Stimulated activated CD8-positive, alpha-beta memory T cell treated with anti-CD3 and anti-CD28 coated beads, Interleukin-15, amount 100 ng/mL, for 1 hour (primary cell): ENCODE measurements at places on chromosomes 3 and 15.

DNA sequence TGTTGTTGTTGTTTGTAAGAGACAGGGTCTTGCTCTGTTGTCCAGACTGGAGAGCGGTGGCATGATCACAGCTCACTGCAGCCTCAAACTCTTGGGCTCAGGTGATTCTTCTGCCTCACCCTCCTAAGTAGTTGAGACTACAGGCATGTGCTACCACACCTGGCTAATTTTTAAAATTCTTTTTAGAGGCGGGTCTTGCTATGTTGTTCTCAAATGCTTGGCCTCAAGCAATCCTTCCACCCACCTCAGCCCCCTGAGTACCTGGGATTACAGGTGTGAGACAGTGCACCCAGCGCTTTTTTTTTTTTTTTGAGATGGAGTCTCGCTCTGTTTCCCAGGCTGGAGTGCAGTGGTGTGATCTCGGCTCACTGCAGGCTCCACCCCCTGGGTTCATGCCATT lies 46.7 kb downstream of the TMOD3 start:
- DNase-seq = no peak

- DNase-seq = no peak
These were observed 132.3 kb downstream of the CHCHD6 start for GRCh38 chr3:126836220-126836860.

DNA sequence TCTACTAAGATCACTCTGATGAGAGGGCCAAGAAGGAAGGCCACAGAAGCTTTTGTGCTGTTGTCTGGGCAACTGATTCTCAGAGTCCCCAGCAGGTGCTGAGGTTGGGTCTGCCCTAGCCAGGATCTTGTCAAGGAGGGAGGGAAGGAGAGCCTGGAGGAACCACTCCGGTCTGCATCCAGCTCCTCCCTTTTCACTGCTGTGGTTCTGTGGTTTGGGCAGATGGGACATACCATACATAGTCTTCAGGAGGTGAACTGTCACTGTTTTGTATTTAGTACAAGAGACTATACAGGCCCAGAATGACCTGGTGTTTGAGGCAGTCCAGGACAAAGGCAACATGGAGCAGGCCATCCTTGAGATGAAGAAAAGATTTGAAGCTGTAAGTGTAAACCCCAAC lies 21.9 kb downstream of the C3orf62 start:
- no peak for DNase-seq

GRCh38 chr3:127371334-127371733 lies 83.5 kb upstream of the PRR20G start:
- DNase-seq = no peak

DNA sequence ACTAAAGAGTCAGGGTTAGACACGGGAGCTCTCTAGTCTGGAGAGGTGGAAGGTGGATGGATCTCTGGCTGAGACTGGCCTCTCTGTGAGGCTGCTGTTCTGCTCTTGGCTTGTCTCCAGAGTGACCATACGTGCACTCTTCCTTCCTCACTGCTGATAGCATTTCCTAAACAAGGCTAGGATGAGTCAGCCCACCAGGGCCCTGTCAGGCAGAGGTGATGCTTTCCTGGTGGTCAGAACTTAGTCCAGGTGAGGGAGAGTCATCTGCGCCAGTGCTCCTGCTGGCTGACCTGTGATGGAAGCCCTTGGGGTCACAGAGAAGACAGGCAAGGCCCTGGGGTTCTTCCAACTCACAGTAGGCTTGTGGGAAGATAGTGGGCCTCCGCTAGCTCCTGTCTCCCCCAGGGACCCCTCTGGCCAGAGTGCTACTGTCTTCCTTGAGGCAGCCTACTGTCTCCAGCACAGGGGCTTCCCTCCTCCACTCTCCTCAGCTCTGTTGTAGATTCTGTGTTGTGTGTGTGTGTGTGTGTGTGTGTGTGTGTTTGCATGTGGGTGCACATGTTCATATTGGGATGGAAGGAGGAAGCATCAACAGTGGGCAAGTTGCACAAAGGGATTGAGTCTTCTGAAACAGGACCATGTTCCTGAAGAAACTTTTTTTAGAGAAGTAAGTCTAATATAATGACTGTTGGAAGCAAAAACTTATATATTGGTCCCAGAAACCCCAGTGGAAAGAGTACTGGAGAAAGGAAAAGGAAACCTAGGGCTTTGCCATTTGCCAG lies 16.5 kb downstream of the ALPK3 start:
- DNase-seq = no peak

DNA sequence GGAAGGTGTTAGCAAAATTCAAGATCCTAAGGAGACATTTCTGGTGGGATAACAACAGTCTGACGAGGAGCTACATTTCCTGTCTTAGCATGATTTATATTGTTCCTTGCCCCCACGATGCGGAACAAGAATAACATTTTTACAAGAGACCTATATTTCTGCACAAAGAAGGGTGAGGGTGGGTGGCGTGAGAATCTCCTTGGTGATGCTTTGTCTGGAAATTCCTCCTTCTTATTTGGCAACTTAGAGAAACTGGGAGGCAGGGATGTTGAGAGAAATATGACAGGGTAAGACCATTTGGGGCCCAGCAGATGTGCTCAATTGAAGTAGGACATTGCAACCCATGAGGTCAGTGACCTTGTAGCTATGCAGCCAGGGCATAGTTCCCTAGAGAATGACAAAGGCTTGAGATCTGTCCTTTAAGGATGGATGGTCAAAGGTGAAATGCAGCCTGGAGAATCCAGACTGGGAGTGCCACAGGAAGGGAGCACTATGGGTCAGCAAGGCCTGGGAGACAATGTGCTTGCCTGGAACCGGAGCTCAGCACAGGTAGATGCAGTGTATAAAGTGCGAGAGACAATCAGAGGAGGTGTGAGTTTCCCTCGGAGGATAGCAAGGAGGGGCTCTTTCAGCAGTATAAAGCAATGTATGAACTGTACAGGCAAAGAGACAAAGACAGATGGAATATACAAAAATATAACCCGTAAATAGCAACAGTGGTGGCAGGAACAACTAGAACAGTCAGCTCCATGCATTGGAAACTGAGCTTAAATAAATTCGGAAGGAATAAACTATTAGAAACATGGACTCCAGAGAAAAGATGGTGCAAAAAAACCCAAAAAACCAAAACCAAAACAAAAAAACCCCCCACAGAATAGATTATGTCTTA lies 317.6 kb upstream of the TBL1XR1 start:
- DNase-seq = no peak

DNA sequence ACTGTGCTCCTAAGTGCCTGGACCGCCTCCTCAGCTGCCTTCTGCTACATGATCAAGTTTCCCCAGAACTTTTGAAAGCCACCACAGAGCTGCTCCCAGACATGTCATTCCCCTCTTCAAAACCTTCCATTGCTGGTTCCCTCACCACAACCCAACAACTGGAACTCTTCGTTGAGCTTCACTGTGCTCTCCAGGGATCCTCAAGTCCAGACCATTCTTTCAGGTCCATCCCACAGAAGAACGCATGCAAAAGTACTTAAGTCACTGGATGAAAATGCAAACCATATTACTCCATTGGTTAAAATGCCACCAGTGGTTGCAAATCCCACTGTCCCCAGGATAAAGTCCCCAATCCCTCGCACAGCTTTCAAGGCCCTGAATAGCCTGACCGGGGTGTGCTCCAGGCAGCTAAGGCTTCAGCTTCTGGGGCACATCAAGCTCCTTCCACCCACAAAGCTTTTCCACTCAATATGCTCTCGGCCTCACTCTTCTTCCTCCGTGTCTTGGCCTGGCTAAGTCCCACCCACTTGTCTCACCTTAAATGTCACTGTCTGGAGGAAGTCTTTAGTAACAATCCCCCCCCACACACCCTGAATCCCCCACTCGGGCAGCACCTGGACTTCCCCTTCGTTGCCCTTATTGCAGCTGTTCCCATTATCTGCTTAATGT lies 84.8 kb downstream of the XXYLT1 start:
- DNase-seq = no peak

GRCh38 chr3:183731611-183732010 lies 34.0 kb downstream of the YEATS2 start:
- no peak for DNase-seq

- no peak for DNase-seq
These were observed 34.6 kb downstream of the SRPRB start for GRCh38 chr3:133840055-133840737.

DNA sequence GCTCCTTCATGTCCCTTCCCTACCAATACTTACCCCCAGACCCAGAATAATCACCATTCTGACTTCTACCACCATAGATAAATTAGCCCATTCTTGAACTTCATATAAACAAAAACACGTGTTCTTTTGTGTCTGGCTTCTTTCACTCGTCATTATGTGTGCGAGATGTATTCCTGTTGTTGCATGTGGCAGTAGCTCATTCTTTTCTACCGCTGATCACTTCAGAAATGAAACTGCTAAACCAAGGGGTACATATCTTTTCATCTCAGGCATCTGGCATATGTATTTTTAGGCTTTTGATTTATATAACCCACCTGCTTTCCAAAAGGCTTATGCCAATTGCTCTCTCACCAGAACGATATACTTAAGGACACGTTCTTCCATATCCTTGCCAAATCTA lies 13.8 kb upstream of the SCG3 start:
- no peak for DNase-seq

- no peak for DNase-seq
These were observed 487.2 kb upstream of the FRG2C start for GRCh38 chr3:75176937-75177336.

- no peak for DNase-seq
These were observed 226.7 kb upstream of the C2CD4B start for GRCh38 chr15:62391641-62392262.

DNA sequence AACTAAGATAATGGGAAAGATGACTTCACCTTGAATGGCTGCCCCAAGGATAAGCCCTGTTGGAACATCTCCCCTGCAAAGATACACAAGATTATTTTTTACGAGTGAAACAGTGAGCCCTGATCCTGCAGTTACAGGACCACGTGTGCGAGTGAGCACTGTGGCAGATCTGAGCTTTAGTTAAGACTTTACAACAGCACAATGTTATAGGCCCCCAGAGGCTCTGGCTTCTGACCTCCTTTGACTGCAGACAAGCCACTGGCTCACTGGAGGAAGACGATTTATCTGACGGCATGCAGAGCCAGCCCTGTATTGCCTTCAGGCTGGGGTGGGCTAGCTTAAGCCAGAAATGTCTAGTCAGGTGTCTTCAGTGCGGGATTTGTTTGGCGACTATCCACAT lies 174.4 kb downstream of the ARRDC4 start:
- no peak for DNase-seq

GRCh38 chr3:172223870-172224269 lies 184.5 kb downstream of the FNDC3B start:
- DNase-seq = no peak

- no peak for DNase-seq
These were observed 65.8 kb upstream of the ICE2 start for GRCh38 chr15:60544581-60545264.

DNA sequence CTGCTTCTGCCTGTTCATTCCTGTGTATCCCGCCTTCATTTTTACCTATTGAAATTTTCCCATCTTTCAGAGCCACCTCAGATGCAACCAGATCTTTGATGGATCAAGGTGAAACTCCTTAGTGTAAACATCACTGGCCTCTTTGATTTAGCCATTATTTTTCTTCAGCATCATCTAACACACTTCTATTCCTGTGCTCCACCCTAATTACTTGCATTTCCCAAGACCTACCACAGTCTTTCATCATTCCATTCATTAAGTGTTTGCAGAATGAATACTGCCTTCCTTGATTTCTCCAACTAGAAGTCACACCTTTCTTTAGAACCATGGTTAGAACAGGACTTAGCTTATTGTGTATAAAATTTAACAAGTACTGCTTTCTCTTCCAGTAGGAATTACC lies 55.5 kb upstream of the SKIL start:
- DNase-seq = no peak

GRCh38 chr15:56353740-56354139 lies 11.5 kb upstream of the TEX9 start:
- DNase-seq = no peak

GRCh38 chr3:13370609-13371008 lies 49.5 kb downstream of the NUP210 start:
- DNase-seq = no peak

DNA sequence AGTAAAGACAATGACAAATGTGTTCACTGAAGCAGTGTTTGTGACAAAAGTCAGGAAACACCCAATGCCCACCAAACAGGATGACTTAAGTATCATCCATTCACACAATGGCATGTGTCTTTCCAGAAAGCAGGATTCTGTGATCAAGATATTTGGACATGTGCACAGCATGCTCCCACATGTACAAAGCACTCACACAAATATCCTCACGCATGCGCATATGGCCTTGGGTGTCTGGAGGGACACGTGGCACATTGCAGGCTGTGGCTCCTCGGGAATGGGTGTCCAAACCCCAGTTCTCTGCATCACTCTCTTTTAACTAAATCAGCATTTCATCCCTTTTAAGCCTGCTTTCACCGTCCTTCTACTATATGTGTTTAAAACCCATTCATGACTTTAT lies 130.5 kb downstream of the KLF13 start:
- DNase-seq = no peak

GRCh38 chr15:61915640-61916039 lies 144.6 kb downstream of the VPS13C start:
- no peak for DNase-seq
